ENCODE measurements at places on chromosomes 3 and 15. TPM values are rescaled to one million over a fixed set of nuclear protein-coding genes. Genes with fewer than 3 reads are reported as not detected.

DNA sequence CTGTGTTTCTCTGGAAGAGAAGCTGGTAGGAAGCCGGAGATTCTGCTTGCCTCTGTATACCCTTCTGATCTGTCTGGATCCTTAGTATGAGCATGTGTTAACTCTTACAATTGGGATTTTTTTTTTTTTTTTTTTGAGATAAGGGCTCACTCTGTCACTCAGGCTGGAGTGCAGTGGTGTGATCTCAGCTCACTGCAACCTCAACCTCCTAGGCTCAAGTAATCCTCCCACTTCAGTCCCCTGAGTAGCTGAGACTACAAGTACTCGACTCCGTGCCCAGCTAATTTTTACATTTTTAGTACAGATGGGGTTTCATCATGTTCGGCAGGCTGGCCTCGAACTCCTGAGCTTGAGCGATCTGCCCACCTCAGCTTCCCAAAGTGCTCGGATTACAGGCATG, 44.5 kb downstream of the RPN1 start:
- no peak for DNase-seq

DNA sequence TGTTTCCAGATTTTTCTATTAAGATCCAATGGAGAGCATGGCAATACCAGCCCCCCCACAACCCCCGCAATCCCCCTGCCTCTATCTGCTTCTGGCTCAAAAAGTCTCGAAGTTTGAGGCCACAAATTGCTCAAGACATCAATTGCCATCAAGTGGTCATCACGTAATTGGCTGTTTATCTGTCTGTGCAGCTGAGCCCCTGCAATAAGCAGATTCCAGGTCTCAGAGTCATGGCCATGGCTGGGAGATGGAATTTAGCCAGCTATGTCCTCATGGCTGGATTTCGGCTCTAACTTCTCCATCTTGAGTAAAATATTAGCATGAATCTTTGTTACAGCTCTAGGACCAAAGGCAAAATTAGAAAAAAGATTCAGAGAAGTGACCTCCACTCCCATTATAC, 22.7 kb downstream of the SSUH2 start:
- no peak for DNase-seq

DNA sequence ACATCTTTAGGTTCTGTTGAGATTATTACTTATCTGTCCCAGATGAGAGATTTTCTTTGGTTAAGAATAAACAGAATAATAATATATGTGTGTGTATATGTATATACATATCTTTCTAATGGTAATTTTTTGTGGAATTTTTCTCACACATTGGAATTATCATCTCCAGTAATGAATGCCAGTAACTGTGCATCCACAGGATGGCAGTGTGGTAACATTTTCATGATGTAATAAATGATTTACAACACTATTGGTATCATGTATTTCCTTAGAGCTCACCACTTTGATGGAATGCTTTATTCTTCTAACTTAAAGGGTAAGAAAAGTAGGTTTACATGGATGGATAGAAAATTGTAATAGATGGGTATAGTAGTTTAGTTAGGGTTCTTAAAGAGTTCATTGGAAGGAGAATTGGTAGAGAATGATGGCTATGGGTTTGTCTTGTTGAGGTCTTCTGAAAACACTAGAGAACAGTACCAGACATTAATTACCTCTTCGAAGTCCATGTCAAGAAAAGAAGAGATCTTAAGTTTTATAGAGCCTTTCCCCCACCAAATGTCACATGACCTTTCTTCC, 78.1 kb downstream of the STT3B start:
- DNase-seq, result no peak

DNA sequence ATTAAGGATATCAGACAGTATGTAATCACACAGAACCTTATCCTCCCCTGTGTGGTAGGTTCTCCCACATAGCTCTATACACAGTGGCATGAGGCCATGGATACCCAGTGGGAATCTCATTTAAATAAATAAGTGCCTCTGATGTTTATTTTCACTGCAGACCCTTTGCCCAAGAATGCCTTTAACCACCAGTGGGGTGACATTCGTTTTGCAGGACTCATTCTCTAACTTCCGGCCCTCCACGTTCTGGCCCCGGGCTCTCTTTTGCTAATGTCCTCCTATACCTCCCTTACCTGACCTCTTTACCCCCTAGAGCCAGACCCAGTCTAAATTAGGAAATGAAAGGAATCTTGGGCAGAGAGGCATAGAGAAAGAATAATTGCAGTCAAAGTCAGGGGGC, 8.3 kb downstream of the CCDC80 start:
- DNase-seq, result no peak

DNA sequence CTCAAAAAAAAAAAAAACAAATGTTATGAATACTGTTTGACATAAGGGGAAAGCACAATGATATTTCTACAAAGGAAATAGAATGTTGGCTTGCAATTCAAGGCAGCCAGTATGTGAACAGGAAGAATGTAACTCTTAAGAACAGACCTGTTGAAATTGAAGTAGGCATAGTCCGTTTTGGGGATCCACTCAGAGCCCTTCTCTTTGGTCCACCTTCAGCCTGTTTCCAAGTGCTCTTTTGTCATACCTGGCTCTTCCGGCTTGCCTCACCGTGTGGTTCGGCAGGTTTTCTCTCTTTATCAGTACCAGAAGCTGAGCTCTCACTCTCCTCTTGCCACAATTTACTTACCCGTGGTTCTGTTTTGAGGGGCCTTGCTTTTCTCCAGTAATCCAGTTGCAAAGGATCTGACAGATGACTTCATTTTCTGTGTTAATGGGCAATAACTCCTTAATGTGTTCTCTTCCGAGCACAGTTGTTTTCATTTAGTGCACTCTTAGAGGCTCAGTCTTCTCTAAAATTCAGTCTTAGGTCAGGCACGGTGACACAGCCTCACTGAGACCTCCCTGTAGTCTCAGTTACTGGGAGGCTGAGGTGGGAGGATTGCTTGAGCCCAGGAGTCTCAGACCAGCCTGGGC, 6.7 kb downstream of the ABHD17C start:
- no peak for DNase-seq

- DNase-seq, result no peak
Measured at GRCh38 chr3:49013738-49014660, 4.4 kb downstream of the DALRD3 start.

DNA sequence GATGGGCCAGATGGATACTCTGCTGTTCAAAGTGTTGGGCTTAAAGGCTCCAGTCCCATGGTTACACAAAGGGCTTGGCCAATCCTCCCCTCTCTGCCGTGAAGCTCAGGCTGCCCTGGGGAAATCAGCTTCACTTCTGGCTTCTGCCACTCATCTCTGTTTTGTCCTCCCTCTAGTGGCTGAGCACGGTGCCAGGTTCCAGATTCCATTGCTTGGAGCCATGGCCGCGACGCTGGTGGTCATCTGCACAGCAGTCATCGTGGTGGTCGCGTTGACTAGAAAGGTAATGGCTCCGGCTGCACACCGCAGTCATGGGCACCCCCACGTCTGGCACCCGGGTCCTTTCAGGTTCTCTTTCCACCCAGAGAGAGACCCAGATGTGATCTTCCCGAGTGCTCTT, 5.6 kb downstream of the TIGIT start:
- no peak for DNase-seq

GRCh38 chr3:18556503-18557135, 131.5 kb upstream of the SATB1 start:
- peak; percentile 39 for DNase-seq

POLR2H gene
- 81.1 TPM for total RNA-seq

LOXL1 gene
- 0.11 TPM for total RNA-seq
